NCI-H526 (cell line): ENCODE measurements at places on chromosomes 12 and 14.
A peak's percentile ranks its signal among the peaks of the same experiment; 100 is the strongest.

DNA sequence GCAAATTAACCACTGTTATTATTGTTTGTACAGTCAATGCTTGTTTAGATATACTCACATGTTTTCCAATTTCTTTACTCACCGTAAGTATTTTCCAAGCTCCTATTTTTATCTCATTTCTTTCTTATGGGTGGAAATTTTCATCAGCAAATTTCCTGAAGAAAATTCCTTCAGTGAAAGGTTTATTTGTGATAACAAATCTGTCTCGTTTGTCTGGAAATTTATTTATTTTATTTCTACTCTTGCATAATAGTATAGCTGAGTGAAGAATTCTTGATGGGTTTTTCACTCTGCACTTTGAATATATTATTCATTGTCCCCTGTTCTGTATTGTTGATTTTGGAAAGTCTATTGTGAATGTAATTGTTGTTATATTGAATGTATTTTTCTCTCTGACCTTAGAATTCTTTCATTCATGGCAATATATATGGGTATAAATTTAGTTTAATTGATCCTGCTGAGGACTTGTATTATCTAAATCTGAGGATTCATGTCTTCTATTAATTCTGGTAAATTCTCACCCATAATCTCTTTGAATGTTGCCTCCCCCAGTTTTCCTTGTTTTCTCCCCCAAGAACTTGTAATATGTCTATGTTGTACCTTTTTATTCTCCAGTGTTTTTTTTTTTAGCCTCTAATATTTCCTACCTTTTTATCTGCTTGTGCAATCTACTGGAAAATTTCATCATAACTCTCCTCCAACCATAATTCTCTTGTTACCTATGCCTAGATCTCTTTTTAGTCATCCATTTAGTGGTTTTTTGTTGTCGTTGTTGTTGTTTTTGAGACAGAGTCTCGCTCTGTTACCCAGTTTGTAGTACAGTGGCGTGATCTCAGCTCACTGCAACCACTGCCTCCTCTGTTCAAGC is 21.6 kb upstream of the HOXC13 start:
- DNase-seq, result no peak

DNA sequence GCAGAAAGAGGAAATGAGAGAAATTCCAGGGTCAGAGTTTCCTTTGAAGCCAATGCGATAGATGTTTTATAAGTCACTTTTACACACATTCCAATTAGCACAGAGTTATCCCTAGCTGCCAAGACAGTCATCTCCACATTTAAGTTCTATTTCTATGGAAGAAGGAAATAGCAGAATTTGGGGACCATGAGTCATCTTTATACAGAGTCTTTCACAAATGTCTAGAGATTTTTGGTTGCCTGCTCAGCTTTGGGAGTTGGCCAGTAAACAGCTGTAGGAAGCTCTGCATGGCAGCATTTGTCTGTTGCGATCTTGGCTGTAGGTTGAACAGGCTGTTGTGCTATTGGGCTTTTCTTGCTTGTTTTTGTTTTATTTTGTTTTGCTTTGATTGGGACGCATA is 884.3 kb downstream of the GALC start:
- DNase-seq, result no peak

DNA sequence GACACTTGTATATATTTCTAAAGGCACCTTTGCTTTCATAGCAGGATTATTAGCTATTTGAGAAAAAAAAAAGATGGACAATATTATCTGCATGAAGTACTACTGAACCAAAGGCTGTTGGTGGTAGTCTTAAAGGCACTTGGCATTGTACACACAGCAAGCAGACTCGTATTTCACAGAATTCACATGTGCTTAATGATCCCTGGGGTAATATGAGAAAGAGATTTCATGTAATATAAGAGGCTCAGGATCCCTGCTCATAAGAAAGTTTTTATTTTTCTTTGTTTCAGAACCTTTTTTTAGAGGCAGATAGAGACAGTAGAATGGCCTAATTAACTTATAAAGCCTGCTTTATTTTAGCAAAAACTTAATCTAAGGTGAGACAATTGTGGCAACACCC is 59.5 kb downstream of the SYNE2 start:
- no peak for DNase-seq

- DNase-seq, result no peak
Observed at GRCh38 chr12:123936471-123936870, 36.2 kb downstream of the CCDC92 start.

DNA sequence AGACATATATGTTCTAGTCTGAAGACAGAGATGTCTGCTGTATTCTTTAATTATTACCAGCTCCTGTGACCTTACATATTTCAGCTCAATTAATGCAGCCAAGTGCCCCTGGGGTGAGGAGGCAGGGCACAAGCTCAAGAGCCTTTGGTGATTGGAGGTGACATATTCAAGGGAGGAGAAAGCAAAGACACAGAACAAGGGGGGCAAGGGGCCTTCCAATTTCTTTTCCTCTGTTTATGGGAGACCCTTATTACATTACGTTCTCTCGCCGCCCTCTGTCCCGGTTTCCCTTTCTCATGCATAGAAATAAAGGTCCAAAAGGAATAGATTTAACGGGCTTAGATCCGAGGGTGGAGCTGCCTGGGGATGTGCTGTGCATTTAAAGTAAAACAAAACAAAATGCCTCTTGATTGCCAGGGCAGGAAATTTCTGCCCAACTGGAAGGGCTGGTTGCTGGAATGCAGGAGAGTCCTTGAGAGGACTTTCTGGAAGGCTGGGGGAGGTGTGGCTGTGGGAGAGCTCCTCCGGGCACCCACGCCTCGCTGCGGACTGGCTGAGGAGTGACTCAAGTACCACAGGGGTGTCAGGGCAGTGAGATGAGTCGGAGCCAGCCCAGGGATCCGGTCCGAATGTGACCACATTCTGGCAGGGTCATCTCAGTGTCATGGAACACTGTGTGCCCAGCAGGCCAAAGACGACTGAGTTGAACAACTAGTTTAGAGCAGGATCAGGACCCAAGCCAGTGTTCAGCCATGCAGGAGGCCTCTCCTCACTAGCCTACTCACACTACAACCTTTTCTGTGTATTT is 32.1 kb upstream of the GSG1 start:
- no peak for DNase-seq

DNA sequence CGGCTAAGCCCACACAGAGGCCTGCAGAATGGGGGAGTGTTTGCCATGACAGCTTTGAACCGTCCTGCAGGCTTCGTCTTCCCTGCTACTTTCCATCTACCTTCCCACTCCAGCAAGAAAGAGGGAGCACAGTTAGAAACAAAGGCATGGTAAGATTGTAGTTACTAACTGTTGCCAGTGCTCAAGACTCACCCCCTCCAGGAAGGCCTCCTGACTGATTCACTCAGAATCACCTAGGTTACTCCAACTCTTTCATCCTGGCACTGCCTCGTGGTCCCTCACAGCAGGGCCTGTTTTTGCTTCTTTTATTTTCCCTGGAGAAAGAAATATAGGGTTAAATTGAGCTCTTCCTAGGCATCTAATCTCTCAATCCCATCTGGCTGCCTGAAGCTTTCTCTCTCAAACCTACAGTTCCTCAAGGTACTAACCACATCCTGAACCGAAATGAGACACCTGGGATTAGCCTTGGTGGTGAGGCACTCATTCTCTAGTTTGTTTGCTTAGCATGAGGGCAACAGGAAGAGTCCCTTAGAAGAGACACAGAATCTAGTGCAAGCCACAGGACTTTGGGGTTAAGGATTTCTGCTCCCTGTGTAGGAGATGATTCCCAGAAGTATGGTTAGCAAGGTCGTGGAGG is 7.8 kb downstream of the GALNT6 start:
- no peak for DNase-seq

DNA sequence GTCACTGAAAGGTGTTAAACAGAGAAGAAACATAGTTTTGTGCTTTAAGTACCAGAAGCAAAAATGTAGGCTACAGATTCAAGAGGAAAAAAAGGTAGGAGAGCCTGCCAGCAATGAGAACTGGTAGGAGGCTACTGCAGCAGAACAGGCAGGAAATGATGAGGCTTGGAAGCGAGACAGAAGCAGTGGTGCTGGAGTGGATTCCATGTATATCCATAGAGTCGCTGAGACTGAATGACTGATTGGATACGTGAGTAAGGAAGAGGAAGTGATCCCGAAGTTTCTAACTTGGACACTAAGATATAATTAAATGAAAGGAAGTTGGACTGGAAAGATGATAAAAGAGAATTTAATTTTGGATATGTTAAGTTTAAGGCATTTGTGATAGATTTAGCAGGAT is 45.0 kb upstream of the CCDC91 start:
- no peak for DNase-seq

DNA sequence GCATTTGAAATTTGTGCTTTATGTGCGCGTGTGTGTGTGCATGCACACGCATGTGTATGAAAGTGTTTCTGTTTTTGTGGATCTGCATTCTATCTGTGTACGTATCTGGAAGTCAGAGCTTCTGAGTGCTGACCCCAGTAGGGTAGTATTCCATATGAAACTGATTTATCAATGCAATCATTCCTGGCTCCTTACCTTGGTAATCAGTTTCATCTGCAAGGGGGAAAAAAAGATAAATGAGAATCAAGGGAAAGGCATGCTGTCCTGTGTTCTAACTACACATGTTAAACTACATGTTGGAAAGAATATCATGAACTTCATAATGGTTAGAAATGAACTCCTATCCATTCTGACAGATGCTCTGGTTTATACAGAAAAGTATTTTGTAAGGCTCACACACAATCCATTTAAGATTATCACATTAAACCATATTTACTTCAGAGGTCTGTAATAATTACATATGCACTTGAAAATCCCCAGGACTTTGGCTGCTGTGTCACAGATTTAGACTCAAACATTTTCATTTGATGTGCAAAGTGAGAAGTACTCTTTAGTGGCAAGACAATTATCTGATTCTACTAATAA is 276.1 kb upstream of the LMO3 start:
- no peak for DNase-seq

DNA sequence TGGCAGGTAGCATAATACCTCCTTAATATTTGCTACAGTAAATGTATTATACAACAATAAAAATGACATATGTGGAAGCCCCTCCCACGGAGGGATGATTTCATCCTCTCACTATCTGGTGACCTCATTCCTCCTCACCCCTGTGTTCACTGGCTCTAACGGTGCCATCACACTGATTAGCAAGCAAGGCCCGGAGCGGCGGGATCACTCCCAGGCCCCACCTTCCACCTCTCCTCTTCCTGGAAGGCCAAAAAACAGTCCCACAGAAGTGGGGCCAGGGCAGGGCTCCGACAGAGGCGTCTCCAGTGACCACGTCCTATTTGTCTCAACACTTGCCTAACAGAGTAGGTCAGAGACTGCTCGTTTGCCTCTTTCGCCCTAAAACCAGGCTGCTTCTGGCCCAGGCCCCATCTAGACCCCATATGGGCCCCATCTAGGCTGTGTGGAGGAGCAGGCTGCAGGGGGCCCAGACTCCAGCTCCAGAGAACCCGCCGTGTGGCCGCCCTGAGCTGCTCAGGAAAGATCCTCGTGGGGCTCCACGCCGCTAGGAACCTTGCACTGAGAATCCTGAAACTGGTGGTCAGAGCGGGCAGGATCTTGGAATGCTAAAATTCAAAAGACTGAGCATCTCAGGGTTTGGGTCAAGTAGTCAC is 3.7 kb downstream of the SELPLG start:
- no peak for DNase-seq

GRCh38 chr14:99472937-99473336 is 7.7 kb downstream of the SETD3 start:
- DNase-seq, result no peak

- DNase-seq, result no peak
Observed at GRCh38 chr12:42020226-42020625, 124.4 kb downstream of the GXYLT1 start.

DNA sequence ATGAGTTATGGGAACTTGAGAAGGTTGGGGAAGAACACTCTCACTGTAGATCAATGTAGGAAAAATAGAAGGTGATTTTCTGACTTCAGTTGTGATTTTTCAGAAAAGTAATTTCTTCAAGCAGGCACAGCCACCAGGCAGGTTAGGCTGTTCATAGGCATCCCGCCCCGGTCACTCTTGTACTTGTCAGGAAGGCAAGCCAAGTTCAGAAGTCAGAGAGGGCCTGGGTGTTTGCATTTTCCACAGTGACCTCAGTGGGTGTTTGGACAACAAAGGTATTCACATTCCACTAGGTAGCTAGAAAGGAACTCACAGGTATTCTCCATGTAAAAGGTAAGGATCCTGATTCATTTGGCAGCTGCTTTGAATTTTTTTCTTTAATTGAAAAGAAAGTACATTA is 3.0 kb upstream of the FAM234B start:
- DNase-seq, result no peak

DNA sequence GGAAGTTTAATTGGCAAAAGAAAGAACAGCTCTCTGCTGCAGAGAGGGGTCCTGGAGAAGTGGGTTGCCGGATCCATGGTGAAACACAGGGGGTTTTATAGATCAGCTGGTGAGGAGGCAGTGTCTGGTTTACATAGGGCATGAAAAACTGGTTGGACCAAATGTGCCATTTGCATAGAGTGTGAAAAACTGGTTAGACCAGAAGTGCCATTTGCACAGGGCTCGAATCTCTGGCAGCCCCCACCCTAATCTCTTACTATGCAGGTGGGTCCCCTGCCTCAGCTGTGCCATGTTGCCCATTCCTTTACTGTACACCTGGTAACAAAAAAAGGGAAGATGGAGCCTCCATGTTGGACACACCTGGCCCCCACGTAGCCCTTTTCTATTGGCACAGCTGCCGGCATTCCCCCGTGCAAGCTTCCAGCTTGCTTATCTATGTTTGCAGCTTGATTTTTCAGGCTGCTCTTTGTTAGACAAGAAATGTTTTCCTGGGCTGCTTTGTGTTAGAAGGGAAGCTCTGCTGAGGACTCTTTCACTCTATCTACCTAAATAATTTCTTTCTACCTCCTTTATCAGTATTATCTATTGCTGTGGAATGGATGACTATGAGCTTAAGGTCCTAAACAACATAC is 61.1 kb upstream of the TMEM132D start:
- peak; percentile 97 for DNase-seq

DNA sequence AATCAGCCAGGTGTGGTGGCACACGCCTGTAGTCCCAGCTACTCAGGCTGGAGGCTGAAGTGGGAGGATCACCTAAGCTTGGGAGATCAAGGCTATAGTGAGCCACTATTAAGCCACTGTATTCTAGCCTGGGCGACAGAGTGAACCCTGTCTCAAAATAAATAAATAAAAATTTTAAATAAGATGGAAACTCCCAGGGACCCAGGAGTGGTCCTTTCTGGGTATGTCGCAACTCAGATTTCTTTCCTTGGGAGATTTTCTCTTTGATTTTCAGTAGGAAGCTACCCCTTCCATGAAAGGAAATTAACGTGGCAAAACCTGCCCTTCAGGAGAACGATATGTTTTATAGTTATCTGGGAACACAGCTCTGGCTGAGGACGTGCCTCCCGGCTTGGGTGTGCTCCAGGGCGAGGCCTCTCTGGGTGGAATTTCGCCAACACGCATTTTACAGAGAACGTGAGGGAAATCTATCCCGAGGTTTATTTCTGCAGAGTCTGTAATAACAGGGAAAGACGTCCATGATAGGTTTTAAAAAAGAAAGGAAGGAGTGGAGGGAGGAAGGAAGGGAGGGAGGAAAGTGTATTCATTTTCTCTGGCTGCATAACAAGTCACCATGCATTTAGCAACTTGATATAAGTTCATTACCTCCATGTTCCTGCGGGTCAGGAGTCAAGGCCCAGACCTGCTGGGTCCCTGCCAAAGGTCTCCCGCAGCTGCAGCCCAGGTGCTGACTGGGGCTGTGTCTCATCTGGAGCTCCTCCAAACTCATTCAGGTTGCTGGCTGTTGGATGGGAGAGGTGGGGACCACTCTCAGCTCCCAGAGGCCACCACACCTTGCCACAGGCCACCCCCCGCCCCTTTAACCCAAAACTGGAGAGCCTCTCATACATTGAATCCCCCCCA is 80.6 kb upstream of the GSC start:
- DNase-seq, result no peak

GRCh38 chr12:75483431-75483830 is 2.9 kb downstream of the GLIPR1 start:
- DNase-seq, result no peak
